ENCODE measurements at places on chromosomes 3 and 15.

GRCh38 chr3:16896094-16896627, 11.4 kb downstream of the PLCL2 start:
- H3K27me3 ChIP-seq, result no peaks in the 10 kb centered on the region
- no peaks in the 10 kb centered on the region for H3K36me3 ChIP-seq
- no peak for DNase-seq
- H3K4me3 ChIP-seq, result no peak overlapping the region
- peaks cover 39% of the 10 kb centered on the region for H3K4me1 ChIP-seq

GRCh38 chr3:121757087-121757811, 7.7 kb upstream of the GOLGB1 start:
- no peaks in the 10 kb centered on the region for H3K36me3 ChIP-seq
- DNase-seq, result no peak
- peaks cover 1% of the 10 kb centered on the region for H3K27me3 ChIP-seq

- H3K27ac ChIP-seq, result no peak overlapping the region
- no peaks in the 10 kb centered on the region for H3K36me3 ChIP-seq
- no peak for DNase-seq
- H3K4me1 ChIP-seq, result peaks cover 11% of the 10 kb centered on the region
- no peak overlapping the region for H3K4me3 ChIP-seq
These were observed 25.8 kb upstream of the GOLGA6C start for GRCh38 chr15:75232252-75232813.

GRCh38 chr15:70414626-70415025, 316.9 kb upstream of the TLE3 start:
- no peak for DNase-seq
- no peak overlapping the region for H3K27ac ChIP-seq
- no peak overlapping the region for H3K4me3 ChIP-seq
- peaks cover 3% of the 10 kb centered on the region for H3K27me3 ChIP-seq

- H3K4me3 ChIP-seq, result no peak overlapping the region
- DNase-seq, result no peak
- H3K4me1 ChIP-seq, result no peaks in the 10 kb centered on the region
These were observed 24.0 kb upstream of the TRH start for GRCh38 chr3:129950318-129951046.

DNA sequence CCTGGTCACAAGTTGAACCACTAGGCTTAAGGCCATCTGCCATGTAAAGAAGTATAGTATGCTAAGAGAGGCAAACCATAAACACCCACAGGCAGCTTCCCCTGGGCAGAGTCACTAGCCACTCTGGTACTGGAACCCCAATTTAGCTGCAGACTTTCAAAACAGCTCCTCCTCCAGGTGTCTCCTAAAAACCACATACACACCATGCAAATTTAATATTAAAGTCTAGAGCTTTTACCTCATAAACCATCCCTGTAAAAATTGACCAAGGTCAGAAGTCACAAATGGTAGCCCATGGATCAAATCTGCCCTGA, 99.1 kb upstream of the STT3B start:
- peaks cover 20% of the 10 kb centered on the region for H3K36me3 ChIP-seq
- H3K4me1 ChIP-seq, result peaks cover 5% of the 10 kb centered on the region
- H3K27ac ChIP-seq, result no peak overlapping the region
- no peak for DNase-seq
- H3K4me3 ChIP-seq, result no peak overlapping the region
- H3K27me3 ChIP-seq, result no peaks in the 10 kb centered on the region

DNA sequence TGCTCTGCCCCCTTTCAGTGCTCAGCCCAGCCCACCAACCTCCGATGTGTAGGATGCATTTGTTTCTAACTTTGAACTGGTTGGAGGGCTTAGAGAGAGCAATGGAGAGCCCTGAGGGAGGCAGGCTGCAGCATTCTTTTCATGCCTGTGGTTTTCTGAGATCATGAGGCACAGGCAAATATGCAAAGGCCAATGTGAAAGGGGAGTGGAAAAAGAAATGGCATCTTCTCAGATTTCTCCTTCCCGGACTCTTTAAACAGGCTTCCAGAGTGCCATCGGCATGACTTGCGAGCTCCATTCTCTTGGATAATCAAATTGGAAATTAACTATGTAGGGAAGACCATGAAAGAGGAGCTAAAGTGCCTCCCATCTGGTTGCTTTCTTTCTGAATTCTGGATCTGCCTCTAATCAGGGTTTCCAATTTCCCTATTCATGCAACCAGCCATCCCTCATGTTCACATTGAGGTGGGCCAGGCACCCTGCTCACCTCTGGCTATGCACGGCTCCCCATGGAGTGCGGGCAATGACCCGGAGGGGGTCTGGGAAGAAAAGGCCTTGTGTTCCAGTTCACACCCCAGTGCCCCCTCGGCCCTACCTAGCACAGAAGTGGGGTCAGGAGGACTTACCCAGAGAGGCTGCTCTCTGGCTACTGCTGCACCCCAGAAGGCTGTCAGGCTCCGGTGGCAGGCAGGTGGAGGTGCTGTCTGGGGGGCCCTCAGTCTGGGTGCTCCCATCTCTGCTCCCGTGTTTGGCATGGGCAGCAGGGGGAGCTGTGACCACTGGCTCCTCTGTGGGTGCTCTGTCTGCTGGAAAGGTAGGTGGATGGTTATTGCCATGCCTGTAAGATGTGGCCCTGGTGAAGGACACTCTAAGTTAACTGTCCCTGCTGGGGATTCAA, 16.1 kb downstream of the AMOTL2 start:
- H3K36me3 ChIP-seq, result peaks cover 81% of the 10 kb centered on the region
- peak overlapping the region; percentile 82 for H3K27ac ChIP-seq
- H3K27me3 ChIP-seq, result no peaks in the 10 kb centered on the region
- no peak overlapping the region for H3K4me3 ChIP-seq

DNA sequence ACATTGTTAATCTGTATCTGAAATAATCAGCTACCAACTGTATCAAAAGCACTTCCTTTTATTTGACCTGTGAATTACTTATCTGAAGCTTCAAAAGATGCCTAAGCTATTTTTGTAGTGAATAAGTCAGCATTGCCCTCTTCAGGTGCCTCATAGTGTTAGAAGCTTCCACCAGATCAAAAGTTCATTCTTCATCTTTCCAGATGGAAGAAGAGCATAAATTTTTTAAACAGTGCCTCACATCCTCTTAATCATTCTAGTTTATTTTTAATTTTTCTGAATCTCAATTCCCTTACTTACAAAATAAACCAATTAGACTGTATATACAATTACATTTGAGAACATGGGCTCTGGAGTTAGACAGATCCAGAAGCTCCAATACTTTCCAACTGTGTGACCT, 65.0 kb downstream of the MYO5A start:
- DNase-seq, result no peak
- peaks cover 16% of the 10 kb centered on the region for H3K36me3 ChIP-seq
- no peak overlapping the region for H3K27ac ChIP-seq
- H3K27me3 ChIP-seq, result no peaks in the 10 kb centered on the region

DNA sequence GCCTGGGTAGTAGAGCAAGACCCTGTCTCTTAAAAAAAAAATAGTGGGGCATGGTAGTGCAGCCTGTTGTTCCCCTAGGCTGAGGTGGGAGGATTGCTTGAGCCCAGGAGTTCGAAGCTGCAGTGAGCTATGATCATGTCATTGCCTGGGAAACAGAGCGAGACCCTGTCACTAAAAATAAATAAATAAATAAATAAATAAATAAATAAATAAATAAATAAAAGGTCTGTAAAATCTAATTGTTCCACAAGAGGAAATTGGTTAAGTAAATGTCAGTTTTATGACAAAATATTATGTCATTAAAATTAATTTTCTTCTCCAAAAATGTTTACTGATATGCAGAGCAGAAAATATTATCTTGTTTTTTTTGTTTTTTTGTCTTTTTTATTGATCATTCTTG, 5.3 kb downstream of the CRELD1 start:
- DNase-seq, result no peak
- no peaks in the 10 kb centered on the region for H3K27me3 ChIP-seq
- peaks cover 34% of the 10 kb centered on the region for H3K36me3 ChIP-seq
- H3K4me1 ChIP-seq, result peaks cover 12% of the 10 kb centered on the region
- no peak overlapping the region for H3K4me3 ChIP-seq
